ENCODE measurements at places on chromosomes 4 and X.

DNA sequence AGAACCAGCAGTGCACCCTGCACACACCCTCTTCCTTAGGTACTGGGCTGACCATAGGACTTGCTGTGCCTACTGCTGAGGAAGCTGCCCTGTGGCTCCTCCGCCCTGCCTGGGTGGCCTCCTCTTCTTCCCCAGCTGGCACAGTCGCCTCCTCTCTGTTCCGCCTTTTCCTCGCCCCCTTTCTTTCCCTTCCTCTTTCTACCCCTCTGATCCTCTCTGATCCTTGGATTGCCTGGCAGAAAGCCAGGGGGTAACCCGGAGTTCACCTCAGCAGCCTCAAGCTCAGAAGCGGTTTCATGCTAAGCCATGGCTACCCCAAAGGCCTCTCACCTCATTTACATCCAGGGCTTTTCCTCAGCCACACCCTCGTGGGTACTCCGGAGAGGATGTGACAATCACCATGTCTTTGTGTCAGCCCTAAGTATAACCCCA, 136.2 kb downstream of the SMIM20 start:
- DNase-seq: no peak

GRCh38 chr4:2048831-2049230, 10.3 kb upstream of the NAT8L start:
- DNase-seq: no peak

GRCh38 chr4:109930464-109930863, 17.8 kb downstream of the EGF start:
- no peak for DNase-seq

DNA sequence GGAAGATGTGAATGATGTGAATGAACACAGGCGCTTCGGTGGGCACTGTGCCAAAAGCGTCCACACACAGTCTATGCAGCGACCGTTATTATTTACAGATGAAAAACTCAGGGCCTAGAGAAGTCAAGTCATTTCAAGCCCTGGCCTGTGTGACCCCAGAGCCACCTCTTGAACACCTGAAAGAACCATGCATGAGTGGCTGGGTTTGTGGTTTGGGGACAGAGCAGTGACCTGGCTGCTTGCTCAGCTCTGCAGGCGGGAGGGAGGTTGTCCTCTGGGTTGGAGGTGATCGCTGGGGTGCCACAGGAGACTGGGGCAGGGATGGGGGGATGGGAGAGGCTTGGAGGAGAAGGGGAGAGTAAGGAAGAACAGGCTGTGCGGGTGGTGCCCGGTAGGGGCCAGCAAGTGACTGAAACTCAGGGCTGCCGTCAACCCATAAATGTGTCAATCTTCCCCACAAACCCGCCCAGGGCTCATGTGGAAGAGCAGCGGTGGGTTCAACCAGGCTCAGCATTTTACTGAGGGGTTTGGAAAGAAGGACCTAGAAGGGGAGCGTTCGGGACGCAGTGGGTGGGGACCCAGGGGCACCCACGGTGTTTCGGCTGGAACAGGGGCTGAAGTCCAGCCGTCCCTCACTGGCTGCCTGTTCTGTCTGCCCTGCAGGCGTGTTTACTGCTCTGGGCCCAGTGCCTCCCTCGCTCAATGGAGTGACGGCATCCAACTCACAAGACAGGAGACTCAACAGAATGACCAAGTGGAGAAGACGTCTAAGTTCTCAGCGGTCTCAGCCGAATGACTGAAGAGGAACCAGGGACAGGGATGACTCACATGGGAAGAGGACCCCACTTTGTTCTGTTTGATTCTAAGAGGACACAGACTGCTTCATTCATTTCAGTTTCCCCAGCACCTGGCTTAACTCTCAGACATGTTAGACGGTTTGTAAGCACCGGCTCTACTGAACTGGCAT, 167.8 kb downstream of the AFAP1 start:
- DNase-seq: no peak

DNA sequence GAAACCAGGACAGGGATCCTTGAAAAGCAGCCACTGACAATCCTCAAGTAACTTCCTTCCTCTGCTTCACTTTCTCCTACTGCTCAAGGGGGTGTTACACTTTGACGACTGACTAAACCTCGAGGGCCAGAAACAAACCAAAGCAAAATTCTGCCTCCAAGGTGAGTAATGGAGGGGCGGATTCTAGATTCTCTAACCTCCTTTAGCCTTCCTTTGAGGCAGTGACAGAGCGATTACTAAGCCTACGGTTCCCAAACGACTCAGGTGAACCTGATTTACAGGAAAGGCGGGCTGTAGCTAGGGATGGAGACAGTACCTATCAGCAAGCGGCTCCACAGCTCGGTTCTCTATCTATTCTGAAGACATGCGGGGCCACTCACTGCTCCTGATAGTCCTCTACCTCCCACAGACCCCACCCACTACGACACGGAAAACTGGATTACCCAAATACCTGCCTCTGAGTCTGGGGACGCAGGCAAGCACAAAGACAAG, 487 bp downstream of the TBCK start:
- DNase-seq: no peak

DNA sequence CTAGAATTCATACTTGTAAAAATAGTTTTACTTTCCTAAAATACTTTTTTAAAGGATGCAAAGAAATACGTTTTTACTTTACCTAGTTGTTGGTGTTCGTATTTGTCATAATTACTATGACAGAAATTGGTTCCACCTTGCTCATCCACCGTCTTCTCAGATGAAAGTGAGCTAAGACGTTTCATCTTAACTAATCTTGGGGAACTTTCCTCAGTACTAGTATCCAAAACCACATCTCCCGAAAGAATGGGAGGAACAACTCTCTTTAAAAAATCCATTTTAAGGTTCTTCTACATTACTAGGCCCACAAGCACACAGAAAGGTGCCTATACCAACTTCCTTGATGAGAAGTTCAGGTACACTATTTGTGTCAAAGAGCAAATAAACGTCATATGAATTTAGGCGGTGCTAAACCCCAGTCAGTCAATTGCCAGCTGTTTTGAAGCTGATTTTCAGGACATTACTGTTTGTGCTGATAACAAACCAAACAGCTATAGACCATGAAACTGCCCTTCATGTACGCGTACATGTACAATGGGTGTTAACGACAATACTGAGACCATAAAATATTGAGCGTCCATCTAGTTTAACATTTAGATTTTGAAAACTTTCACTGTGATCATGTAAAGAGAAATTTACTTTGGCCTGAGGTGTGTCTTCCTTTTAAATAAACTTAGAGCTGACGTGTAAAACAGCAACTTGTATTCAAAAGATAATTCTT, 99.1 kb downstream of the FRYL start:
- DNase-seq: no peak

DNA sequence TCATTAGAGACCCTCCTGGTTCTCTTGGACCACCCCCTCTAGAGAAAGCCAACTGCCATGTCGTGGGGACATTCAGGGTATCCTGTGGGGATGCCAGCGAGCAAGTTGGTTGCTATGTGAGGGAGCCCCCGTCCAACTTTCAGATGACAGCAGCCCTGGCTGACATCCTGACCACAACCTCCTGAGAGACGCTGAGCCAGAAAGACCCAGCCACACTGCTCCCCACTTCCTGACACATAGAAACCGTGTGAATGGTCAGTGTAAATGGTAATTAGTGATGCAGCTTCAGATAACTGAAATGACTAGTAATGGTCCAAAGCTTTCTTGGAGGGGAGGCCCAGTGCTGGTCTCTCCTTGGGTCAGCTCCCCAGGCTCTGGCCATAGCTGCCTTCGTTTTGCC, 10.8 kb downstream of the CLCN4 start:
- no peak for DNase-seq

DNA sequence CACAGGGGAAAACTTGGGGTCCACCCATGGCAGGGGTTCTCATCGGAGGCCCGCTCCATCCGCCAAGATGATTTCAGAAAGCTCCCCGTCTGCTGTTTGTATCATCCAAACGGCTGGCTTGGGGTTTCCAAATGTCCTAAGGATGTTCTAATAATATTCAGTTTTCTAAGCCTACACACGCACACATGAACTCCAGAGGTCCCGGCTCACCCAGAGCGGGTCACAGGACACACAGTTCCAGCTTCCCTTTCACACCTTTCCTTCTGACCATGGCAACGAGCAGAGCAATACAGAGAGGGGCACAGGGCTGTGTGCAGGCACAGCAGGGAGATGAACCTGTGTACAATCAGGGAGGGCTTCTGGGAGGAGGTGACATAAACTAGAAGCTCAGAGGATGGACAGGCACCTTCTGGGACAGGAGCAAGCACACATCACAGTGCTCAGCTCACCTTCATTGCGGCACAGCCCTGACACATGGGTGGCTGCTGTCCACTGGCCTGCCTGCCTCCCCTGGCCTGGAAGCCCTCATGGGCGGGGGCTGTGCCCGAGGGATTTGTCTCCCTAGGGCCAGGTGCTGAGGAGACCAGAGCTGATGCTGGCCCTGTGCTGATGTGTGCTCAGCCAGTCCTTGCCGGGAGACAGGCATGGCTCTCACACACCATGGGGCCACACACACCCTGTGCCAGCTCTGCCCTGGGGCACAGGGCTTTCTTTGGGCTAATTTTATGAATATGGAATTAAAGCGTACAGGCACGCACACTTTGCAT, 44.8 kb downstream of the ABLIM2 start:
- DNase-seq: no peak

GRCh38 chr4:24419181-24420034, 164.9 kb downstream of the DHX15 start:
- peak; percentile 12 for DNase-seq

GRCh38 chr4:102935716-102936115, 66.9 kb downstream of the CISD2 start:
- no peak for DNase-seq

DNA sequence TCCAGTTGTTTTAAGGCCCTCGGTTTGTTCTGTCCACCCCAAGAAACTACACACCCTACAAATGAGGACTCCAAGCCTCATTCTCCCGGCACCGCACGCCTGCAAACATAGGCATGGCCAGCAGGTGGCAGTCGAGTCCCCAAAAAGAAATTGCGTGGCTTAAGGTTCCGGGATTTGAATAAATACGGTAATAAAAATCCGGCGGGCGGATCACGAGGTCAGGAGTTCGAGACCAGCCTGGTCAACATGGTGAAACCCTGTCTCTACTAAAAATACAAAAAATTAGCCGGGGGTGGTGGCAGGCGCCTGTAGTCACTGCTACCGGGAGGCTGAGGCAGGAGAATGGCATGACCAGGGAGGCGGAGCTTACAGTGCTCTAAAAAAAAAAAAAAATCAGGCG, 21.8 kb upstream of the CSF2RA start:
- peak; percentile 89 for DNase-seq

GRCh38 chr4:12633053-12633651, 851.0 kb downstream of the RAB28 start:
- peak; percentile 60 for DNase-seq

GRCh38 chrX:11640089-11640488, 25.6 kb downstream of the ARHGAP6 start:
- no peak for DNase-seq

- DNase-seq: no peak
Measured at GRCh38 chr4:78237360-78237759, 180.2 kb downstream of the FRAS1 start.

DNA sequence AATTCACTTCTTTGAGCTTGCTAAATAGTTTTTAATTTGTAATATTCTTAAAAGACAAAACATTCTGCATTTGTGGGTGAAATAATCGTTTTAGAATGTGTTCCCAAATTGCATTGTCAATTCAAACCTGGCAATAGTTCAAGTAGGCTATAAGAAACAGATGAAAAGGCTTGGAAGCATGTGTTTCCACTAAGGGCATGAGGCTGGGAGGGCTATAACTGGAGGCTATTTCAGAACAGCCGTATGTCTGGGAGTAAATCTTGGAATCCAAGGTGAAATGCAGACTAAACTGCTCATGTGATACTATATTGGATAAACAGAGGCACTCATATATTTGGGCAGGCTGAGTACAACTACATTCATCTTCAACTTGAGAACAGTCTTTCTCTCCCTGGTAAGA, 117.4 kb upstream of the GRPR start:
- DNase-seq: no peak

DNA sequence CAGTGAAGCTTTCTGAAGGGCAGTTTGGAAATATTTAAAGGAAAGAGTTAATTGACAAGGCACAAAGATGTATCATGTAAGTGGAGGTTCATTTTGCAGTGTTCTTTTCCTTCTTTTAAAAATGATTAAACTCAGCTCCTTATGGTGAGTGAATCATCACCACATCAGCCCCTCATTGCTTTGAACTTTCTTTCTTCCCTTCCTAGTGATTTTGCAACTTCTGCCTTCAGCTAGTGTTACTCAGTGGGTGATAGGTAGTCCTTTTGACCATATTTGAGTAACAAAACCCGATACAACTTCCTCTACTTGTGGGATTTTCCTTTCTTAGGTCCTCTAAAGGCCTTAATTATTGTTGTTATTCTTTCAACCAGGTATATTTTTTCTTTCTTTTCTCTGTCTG, 8.2 kb downstream of the ZCCHC4 start:
- no peak for DNase-seq

DNA sequence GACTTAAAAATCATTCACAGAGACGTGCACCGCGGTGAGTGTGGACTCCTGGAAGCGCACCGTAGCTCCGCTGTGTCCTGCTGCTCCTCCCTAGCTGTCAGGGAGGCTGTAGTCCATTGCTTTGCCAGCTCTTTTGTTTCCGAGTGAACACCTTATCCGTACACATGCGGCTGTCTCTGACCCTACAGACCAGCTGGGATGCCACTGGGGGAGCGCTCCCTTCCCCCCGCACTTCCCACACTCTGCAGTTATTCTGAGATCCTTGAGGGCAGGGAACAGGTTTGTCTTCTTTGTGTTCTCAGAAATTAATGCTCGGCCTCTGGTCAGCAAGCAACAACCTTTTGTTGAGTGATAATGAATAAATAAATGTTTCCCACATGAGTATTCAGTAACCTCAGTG, 33.7 kb upstream of the MSANTD1 start:
- DNase-seq: no peak

DNA sequence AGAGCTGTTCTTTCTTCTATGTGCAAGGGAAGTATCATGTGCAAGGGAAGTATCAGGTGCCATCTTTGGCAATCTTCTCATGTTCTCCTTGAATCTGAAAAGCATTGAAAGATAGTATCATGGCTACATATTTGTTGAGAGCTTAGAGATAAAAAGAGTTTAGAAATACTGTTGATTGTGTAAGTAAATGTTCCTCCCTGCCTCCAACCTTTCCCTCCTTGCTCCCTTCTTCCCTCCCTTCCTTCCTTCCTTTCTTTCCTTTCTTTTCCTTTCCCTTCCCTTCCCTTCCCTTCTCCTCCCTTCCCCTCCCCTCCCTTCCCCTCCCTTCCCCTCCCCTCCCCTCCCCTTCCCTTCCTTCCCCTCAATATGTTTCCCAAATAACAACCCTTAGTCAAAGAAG, 108.7 kb downstream of the GBA3 start:
- no peak for DNase-seq

DNA sequence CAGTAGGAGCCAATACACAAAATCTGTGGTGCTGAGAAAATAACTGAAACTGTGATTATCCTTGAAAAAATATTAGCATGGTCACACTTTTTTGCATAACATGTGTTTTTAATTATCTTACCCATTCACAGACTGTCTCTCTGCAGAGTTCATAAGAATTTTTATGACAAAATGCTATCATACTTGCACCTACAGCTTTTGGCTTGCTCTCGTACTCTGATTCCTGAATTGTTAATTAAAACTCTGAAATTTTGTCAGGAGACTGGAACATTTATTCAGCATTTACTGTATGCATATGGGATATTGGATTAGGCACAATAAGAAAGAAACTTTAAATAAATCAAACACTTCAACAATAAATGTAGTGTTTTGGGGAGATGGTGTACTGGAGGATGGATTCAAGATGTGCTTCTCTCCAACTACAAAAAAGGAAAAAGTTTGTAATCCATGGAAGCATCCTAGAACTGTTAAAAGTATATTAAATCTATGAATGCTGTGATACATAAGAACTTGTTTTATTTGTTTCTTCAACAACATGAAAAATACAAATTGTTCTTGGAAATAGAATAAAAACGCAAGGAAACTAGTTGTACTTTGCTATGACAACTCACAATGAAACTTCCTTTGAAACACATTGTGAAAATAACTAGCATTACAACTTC, 260.5 kb downstream of the SPATA18 start:
- DNase-seq: no peak

All from stimulated activated CD4-positive, alpha-beta T cell treated with anti-CD3 and anti-CD28 coated beads, TNF-alpha, amount 100 ng/mL, for 1 hour (primary cell).